ENCODE measurements at places on chromosomes 2 and 18.

DNA sequence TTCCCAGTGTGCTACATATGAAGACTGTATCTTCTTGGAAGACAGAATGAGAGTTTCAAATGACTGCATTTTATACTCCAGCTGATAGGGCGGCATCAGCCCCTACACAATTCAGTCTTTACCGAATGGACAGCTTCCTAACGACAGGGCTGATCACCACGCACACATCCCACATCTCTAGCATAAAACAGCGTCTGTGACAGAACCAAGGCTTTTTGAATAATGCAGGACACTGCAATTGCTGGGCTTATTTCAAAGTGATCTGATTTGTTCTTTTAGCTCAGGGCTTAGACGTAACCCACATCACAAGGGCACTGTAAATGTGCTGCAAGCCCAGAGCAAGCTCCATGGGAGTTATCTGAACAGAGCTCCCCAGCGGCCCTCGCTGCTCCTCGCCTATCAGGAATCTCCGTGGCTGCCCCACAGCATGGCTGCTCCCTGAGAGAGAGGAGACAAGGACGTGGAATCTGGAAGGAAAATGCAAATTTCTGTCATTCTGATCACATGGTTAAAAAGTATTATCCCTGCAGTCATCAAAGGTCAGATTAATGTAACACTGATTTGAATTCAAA is 158.5 kb upstream of the ALKAL2 start:
- DNase-seq: no peak
- H3K4me1 ChIP-seq: no peaks in the 10 kb centered on the region
- no peak overlapping the region for H3K4me3 ChIP-seq
- no peak overlapping the region for H3K27ac ChIP-seq

DNA sequence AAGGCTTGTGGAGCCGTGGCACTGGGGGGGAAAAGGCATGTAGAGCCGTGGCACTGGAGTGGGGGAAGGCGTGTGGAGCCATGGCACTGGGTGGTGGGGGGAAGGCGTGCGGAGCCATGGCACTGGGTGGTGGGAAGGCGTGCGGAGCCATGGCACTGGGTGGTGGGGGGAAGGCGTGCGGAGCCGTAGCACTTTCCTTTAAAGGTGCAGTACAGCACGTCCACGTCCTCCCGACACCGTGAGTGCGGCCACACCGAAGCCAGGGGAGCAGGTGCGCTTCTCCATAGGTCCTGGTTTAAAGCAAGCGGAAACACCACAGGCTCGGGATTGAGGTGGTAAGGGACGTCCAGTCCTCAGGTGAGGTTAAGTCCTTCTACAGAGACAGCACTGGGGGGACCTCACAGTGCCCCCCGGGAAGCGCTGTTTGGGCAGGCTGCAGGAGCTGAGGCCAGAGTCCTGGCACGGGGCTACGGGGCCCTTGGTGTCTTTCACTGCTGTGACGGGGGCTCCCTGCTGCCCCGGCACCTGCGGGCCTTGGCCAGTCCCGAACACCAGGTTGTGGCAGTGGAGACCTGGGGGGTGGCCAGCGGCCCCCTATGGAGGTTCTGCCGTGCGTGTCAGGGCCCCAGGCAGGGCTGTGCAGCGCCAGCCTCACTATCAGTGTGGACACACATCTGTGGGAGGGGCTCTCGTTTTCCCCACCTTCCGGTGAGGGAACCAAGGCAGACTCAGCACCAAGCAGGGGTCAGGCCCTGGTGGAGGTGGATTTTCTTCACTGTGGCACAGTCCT is 93.0 kb upstream of the CTDP1 start:
- H3K36me3 ChIP-seq: peaks cover 6% of the 10 kb centered on the region
- DNase-seq: no peak
- peaks cover 9% of the 10 kb centered on the region for H3K4me1 ChIP-seq
- H3K4me3 ChIP-seq: no peak overlapping the region
- no peak overlapping the region for H3K27ac ChIP-seq

DNA sequence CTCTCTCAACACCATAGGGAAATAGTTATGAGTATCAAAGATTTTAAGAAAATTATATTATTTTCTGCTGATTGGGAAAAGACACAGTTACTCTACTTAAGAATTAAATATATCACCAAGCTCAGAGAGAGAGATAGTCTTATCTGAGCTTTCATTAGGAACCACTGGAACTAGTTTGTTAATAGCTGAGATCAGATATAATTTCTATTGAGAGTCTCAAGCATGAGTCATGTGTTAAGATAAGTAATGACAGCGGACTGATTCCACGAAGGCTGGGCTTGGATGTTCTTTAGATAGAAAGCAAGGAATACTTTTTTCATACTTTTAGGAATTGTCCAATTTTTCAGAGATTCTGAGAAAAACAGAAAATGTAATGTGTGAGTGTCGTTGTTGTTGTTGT is 44.4 kb upstream of the RBM44 start:
- H3K27me3 ChIP-seq: no peaks in the 10 kb centered on the region
- no peaks in the 10 kb centered on the region for H3K4me1 ChIP-seq
- no peak overlapping the region for H3K4me3 ChIP-seq
- no peak overlapping the region for H3K27ac ChIP-seq

DNA sequence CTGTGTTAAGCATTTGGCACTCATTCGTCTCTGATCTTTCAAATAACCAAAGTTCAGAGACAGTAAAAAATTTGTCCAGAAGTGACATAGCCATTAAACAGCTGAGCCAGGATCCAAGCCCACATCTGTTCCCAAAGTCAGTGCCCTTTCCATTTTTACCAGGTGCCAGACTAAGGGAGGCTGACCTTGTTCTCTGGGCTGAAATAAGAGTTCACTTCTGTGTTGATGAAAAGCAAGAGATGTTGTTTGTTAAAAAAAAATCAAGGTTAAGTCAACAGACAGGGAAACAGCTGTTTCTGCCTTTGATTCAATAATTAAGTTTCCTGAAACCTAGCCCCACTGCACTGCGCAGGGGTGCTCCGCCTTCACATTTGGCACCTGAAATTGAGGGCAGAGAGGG is 117.1 kb downstream of the PRKRA start:
- H3K4me1 ChIP-seq: peaks cover 10% of the 10 kb centered on the region
- H3K36me3 ChIP-seq: peaks cover 4% of the 10 kb centered on the region
- no peak overlapping the region for H3K4me3 ChIP-seq
- DNase-seq: no peak

DNA sequence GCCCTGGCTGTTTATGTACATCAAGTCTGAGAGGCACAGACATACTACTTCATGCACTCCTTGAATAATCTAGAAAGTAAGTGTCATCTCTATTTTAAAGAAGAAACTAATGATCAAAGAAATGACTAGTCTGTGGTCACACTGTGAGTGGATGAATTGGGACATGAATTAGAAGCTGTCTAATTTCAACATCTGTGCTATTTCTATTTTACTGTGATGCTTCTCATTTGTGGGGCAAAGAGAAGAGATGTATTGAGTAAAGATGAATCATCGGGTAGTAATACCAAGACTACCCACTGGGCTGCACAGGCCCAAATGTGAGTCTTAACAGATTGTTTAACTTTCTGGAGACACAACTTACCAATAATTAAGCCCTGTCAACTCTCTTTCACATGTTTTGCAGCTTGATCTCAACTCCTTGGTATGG is 42.4 kb upstream of the MTIF2 start:
- no peak overlapping the region for H3K4me3 ChIP-seq
- no peaks in the 10 kb centered on the region for H3K4me1 ChIP-seq
- peaks cover 76% of the 10 kb centered on the region for H3K36me3 ChIP-seq
- H3K27me3 ChIP-seq: no peaks in the 10 kb centered on the region
- no peak for DNase-seq

DNA sequence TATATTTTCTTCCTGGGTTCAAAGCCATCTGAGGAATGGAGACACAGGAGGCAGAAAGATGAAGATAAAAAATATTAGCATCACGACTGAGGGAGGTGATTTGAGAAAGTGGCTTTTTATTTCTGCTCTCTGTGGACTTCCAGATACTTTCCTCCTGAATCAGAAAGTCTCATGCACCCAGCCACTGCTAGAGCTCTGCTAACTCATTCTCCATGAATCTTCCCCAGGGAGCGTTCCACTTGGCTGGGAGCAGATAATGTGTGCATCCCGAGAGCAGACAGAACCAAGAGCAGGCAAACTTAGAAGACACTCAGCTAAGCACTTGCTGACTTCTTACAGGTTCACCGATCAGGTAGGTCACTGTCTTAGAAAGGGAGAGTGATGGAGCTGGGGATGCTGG is 264.1 kb upstream of the THUMPD2 start:
- no peaks in the 10 kb centered on the region for H3K27me3 ChIP-seq
- no peak overlapping the region for H3K4me3 ChIP-seq
- H3K4me1 ChIP-seq: no peaks in the 10 kb centered on the region
- DNase-seq: no peak
- no peaks in the 10 kb centered on the region for H3K36me3 ChIP-seq

- peak; percentile 51 for DNase-seq
- H3K27me3 ChIP-seq: no peaks in the 10 kb centered on the region
- peak overlapping the region; percentile 73 for H3K27ac ChIP-seq
- no peak overlapping the region for H3K4me3 ChIP-seq
- H3K4me1 ChIP-seq: peaks cover 8% of the 10 kb centered on the region
Measured at GRCh38 chr2:211413746-211414145, 857.3 kb downstream of the CPS1 start.

DNA sequence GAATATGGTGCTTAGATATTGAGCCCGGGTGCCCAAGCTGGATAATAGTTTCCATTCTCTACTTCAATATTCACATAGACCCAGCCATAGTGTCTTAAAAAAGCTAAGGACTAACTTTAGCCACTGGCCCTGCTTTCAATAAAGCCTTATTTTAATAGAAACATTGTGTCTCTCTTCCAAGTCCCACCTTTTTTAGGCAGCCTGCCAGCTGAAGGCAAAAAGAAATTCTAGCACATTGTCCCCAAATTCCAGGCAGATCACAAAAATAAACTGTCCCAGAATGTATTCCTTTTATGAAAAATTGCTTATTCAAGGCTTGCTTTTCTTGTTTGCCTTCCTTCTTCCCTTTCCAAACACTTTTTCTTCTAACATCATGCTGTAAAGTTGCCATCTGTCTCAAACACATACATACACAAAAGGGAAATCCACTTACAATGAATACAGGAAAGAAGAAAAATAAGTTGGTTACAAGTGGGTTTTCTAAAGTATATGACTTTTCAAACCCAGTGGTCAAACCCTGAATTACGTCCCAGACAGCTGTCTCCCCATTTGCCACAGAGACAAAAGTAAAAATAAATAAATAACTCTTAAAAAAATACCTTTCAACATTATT is 778.5 kb downstream of the BCL11A start:
- peak overlapping the region; percentile 4 for H3K4me3 ChIP-seq
- H3K4me1 ChIP-seq: peaks cover 19% of the 10 kb centered on the region
- peak overlapping the region; percentile 52 for H3K27ac ChIP-seq
- no peaks in the 10 kb centered on the region for H3K36me3 ChIP-seq
- H3K27me3 ChIP-seq: no peaks in the 10 kb centered on the region

- DNase-seq: no peak
- no peak overlapping the region for H3K27ac ChIP-seq
- H3K4me3 ChIP-seq: no peak overlapping the region
- no peaks in the 10 kb centered on the region for H3K27me3 ChIP-seq
- 0 out of 2 replicates have a peak, but pooled peaks cover 2% of the 10 kb centered on the region for H3K36me3 ChIP-seq
Measured at GRCh38 chr2:159076241-159076640, 107.8 kb downstream of the TANC1 start.

DNA sequence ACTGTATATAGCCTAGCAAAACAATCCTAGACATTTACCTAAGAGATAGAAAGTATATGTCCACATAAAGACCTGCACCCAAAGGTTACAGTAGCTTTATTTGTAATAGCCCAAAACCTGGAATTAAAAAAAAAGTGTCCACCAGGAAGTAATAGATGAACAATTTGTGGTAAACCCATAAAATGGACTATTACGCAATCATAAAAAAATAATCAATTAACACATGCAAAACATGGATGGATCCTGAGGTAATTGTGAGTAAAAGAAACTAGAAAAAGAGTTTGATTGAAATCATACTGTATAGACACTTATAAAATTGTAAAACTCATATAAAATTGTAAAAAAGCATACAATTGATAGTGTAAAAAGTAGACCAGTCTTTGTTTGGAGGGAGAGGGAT is 673.0 kb upstream of the ZNF804A start:
- DNase-seq: no peak
- H3K27ac ChIP-seq: no peak overlapping the region
- H3K4me3 ChIP-seq: no peak overlapping the region
- H3K36me3 ChIP-seq: no peaks in the 10 kb centered on the region

DNA sequence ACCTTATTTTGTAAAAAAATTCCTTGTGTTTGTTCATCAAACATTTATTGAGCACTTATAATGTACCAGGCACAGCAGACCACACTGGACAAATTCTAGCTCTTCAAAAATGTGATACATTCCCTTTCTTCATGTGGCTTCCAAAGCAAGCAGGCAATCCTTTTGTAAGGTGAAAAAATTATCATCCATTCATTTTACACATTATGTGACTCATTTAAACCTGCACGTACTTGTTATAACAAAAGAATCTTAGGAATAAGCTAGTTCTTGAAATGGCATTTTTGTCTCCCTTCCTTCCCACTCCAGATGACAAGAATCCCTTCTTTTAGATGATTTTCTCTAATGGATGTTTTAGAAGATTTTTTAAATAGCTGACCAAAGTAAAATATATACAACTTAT is 104.6 kb downstream of the KLF7 start:
- H3K36me3 ChIP-seq: no peaks in the 10 kb centered on the region
- peaks cover 2% of the 10 kb centered on the region for H3K4me1 ChIP-seq
- H3K27ac ChIP-seq: no peak overlapping the region
- DNase-seq: no peak
- H3K4me3 ChIP-seq: no peak overlapping the region

GRCh38 chr2:45983213-45983612 is 314.0 kb upstream of the EPAS1 start:
- no peaks in the 10 kb centered on the region for H3K36me3 ChIP-seq
- H3K27ac ChIP-seq: no peak overlapping the region
- H3K4me1 ChIP-seq: no peaks in the 10 kb centered on the region
- no peak overlapping the region for H3K4me3 ChIP-seq
- no peaks in the 10 kb centered on the region for H3K27me3 ChIP-seq

DNA sequence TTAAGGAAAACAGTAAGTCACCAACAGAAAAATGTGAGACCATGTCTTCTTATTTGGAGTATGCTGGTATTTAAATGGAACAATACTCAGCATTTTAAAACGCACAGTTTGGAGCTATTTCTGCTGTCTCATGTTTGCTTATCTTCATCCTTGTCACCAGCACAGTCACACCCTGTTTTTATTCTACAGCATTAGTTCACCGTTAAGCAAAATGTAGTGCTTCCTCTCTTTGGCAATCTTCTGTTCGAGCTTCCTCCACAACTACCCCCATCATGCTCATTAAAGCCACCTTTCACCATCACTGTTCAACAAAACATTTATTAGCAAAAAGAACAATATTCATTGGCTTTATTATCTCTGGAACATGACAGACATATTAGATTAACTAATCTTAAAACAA is 64.0 kb downstream of the SLC40A1 start:
- no peak overlapping the region for H3K4me3 ChIP-seq
- H3K27ac ChIP-seq: no peak overlapping the region
- H3K27me3 ChIP-seq: no peaks in the 10 kb centered on the region
- DNase-seq: no peak

- H3K27ac ChIP-seq: peak overlapping the region; percentile 23
- no peaks in the 10 kb centered on the region for H3K4me1 ChIP-seq
- DNase-seq: peak; percentile 68
- no peaks in the 10 kb centered on the region for H3K27me3 ChIP-seq
Measured at GRCh38 chr2:196987649-196988364, 61.3 kb upstream of the PGAP1 start.

- H3K4me3 ChIP-seq: no peak overlapping the region
- H3K27ac ChIP-seq: no peak overlapping the region
- H3K4me1 ChIP-seq: no peaks in the 10 kb centered on the region
- no peaks in the 10 kb centered on the region for H3K36me3 ChIP-seq
Measured at GRCh38 chr2:133171393-133172004, 396.8 kb downstream of the NCKAP5 start.

- H3K36me3 ChIP-seq: no peaks in the 10 kb centered on the region
- no peaks in the 10 kb centered on the region for H3K4me1 ChIP-seq
- H3K4me3 ChIP-seq: no peak overlapping the region
- no peak for DNase-seq
- H3K27me3 ChIP-seq: no peaks in the 10 kb centered on the region
- no peak overlapping the region for H3K27ac ChIP-seq
Measured at GRCh38 chr18:75220551-75221355, 10.2 kb downstream of the TSHZ1 start.

Data from SJCRH30 (cell line).